ENCODE measurements at places on chromosomes 3 and 15.

GRCh38 chr3:143707848-143708247 is 140.4 kb downstream of the SLC9A9 start:
- DNase-seq: no peak

GRCh38 chr3:108164391-108164790 is 57.8 kb downstream of the IFT57 start:
- DNase-seq: no peak

DNA sequence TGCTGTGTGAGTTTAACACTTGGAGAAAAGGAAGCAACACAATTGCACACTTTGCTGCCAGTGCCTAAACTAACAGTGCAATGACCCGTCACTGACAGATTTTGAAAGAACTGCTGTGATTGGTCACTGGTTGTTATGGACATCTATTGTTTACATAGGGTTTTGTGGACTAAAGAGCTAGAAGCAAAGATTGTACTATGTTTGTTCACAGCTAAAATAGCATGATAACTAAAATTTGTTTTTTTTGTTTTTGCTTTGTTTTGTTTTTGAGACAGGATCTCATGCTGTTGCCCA is 112.4 kb upstream of the GOLGA8J start:
- DNase-seq: no peak

DNA sequence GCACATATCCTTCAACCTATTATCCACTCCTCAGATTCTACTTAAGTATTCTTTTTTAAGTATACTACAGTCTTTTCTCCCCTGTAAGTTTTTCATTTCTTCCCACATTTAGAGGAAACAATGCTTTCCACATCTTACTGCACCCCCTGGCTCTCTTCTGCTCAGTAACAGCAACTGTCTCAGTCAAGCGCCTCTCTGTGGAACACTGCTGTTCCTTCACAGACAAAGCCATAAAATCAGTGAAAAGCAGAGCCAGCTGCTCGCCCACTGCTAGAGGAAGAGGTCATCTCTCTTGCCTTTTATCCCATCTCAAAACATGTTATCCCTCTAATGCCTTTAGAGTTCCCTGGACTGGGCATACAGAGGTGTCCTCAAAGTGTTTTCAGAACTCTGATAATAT is 24.8 kb downstream of the SERP1 start:
- DNase-seq: no peak

GRCh38 chr15:78419367-78419766 is 18.6 kb upstream of the IREB2 start:
- DNase-seq: no peak

DNA sequence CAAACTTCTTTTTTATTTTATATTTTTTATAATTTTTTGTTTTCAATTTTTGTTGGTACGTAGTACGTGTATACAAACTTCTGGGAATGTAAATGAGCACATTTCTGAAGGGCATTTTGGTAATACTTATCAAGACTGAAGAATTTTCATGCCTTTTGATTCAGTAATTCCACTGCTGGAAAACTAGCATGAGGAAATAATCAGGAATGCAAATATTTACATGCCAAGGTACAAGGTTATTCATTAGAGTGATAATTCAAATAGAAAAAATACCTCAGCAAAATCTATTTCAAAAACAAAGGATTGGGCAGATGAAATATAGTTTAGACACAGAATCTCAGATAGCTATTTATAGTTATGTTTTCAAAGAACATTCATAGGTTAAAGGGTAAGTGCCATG is 128.7 kb downstream of the DMXL2 start:
- no peak for DNase-seq

GRCh38 chr3:36372534-36372935 is 7.8 kb upstream of the STAC start:
- no peak for DNase-seq

DNA sequence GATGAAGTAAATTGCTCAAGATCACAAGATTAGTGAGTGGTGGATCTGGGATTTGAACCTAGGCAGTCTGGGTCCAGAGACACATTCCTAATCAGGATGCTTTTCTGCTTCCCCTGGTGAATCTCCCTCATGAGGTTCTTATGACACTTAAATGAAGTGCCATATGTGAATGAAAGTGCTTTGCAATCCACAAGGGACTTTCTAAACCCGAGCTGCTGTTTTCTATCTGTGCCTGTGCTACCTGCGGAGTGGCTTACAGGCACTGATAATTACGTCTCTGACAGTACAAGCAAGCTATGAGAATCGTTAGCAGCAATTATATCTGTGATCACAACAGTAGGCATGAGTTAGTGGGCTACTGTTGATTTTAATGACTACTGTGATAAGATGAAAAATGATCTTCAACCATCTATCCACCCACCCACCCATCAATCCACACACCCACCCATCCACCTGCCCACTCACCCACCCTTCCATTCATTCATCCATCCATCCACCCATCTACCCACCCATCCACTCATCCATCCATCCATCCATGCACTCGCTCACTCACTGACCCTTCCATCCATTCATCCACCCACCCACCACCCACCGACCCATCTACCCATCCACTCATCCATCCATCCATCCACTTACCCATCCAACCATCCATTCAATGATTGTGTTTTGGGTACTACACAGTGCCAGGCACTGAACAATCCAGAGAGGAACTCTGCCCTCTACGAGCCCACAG is 51.8 kb downstream of the ATP2B2 start:
- no peak for DNase-seq

All from stimulated activated CD8-positive, alpha-beta memory T cell treated with anti-CD3 and anti-CD28 coated beads, Interleukin-4, amount 100 ng/mL, for 1 hour (primary cell).